Adrenal gland (tissue), 19 donors: ENCODE measurements at places on chromosomes 11 and 22. TPM values are rescaled to one million over a fixed set of nuclear protein-coding genes. Genes with fewer than 3 reads are reported as not detected.
A peak's percentile ranks its signal among the peaks of the same experiment; 100 is the strongest.

Gene SLC35C1
- polyA plus RNA-seq, result 6.3 TPM

Gene CEP126
- 6.5 TPM for polyA plus RNA-seq

Gene TPBGL
- 1.5 TPM for polyA plus RNA-seq

Gene PATE2
- polyA plus RNA-seq, result not detected

Gene PANX3
- not detected for polyA plus RNA-seq

GRCh38 chr11:11836676-11837231 lies 5.0 kb upstream of the USP47 start:
- no peak for DNase-seq

- DNase-seq, result no peak
These were observed 8.5 kb upstream of the SCN2B start for GRCh38 chr11:118184784-118185579.

DNA sequence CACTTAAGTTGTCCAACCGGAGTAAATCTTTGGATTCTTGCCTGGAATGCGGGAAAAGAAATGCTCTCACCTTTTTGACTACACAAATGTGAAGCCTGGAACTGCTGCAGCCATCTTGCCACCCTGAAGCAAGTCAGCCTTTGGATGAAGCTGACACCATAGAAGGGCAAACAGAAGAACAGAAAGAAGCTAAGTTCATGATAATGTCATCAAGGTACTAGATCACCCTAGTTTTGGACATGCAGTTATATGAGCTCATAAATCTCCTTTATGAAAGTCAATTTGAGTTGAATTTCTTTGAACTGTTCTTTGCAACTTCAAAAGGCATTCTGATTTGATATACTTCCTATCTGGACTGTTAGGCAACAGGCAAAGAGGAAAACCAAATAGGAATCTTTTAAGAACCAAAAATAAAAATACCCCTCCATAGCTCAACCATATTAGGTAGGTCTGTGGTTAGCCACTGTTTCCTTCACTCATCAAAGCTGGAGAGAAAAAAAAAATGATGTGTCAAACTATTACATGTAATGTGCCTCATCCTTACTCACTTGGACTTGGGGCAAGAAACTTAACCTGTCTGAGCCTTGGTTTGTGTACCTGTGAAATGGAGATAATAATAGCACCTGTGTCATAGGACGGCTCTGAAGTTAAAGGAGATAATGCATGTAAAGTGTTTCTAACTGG lies 91.9 kb downstream of the WT1 start:
- DNase-seq, result no peak

GRCh38 chr11:126361400-126361799 lies 5.9 kb downstream of the ST3GAL4 start:
- no peak for DNase-seq

- DNase-seq, result no peak
These were observed 136.9 kb upstream of the ZC3H12C start for GRCh38 chr11:109956124-109956793.

- no peak for DNase-seq
These were observed 295.5 kb downstream of the ETS1 start for GRCh38 chr11:128291835-128292234.

DNA sequence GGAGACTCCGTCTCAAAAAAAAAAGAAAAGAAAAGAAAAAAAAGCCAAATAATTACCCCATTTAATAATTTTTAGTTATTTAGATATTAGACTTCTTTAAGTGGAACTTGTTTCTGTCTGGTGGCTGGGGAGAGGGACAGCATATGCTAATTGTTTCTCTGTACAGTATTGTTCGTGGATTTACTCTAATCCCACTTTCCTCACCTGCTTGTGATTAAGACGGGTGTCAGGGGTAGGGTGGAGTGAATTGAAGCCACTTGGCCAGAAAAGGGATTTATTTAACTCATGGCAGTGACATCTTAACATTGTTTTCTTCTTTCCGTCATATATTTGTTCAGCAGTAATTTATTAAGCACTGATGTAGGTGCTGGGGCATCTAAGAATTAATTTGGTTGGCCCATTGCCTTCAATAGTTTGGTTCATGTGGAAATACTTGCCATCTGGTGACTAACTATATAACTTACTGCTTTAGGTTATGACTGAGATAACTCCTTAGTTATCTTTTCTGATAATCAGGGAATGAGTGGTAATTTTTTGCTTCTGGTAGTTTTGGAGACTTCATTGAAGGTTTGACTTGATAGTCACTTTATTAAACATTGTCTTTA lies 4.6 kb downstream of the TNRC6B start:
- DNase-seq, result no peak

DNA sequence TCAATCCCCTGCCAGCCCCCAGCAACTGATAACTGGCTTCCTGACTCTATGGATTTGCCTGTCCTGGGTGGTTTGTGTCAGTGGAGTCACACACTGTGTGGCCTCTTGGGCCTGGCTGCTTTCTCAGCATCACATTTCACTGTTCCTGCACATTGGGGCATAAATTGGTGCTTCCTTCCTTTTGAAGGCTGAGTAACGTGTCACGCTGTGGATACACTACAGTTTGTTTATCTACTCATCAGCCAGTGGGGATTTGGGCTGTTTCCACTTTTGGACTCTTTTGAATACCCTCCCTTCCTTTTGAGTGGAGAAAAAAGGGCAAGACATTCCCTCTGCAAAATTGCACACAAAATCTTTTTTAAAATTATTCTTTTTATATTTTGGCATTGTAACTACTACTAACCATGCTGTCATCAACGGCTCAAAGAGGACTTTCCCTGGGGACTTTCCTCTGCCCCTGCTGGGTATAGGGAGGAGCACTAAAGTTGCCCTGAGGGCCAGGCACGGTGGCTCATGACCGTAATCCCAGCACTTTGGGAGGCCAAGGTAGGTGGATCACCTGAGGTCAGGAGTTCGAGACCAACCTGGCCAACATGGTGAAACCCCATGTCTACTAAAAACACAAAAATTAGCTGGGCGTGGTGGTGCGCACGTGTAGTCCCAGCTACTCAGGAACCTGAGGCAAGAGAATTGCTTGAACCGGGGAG lies 7.8 kb upstream of the CELSR1 start:
- no peak for DNase-seq

DNA sequence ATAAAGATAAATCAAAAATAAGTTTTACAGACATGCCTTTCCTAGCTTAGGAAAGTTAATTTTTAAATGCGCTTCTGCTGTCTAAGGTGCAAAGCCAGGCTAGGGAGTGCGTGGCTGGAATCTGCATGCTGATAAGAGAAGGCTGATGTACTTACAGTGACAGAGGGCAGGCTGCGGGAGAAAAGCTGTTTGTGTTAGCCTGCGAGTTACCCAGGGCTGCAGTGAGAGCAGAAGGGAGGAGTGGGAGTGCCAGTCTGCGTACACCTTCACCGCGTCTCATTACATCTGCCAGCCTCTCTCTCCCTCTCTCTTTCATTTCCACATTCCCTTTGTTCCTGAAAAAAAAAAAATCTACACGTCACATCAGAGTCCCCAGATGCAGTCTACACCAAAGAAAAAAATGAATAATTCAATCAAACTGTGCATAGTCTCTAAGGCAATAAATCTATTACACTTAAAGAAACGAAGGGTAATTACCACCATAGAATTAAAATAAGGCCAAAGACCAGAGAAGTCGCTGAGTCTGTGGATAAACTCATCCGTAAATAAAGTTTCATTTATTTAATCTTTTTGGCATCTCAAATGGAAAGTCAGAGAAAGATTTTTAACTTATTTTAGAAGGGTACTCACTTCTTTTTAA lies 126.4 kb upstream of the C11orf58 start:
- DNase-seq, result no peak

DNA sequence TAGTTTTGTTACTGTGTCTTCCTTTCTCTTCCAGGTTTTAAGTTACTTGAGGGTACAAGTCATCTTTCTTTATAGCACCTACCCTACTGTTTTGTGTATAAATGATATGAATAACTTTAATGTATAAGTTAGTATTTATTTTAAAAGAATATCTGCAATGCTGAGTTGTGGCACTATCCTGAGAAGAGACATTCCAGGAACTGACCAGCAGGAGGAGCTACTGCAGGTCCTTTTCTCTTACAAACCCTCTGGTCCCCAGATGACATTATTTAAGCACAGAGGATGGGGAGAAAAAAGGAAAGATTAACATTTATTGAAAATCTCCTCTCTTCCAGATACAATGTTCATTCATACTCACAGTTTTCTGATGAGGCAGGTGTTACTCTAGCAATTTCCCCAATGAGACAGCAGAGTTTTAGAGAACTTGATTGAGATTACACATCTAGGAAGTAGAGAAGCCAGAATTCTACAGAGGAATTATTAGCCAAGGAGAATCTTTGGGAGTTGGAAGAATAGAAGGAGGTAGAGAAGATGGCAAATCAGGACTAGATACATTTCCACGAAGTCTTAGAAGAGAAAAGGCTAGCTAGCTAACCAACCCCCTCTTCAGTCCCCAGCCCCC lies 541.2 kb upstream of the API5 start:
- peak; percentile 24 for DNase-seq
